ENCODE measurements at places on chromosomes 3 and 15. TPM values are rescaled to one million over a fixed set of nuclear protein-coding genes. Genes with fewer than 3 reads are reported as not detected.

Gene EFCAB12
- polyA plus RNA-seq, result 0.17 TPM

Gene AMIGO3
- polyA plus RNA-seq, result 3.5 TPM

Gene CTXND1
- 0.05 TPM for polyA plus RNA-seq

Gene PLIN1
- polyA plus RNA-seq, result 0.21 TPM

Gene TERC
- 2.4 TPM for polyA plus RNA-seq

Gene STRIT1
- polyA plus RNA-seq, result 1.6 TPM

Gene CYP19A1
- 0.42 TPM for polyA plus RNA-seq

Gene DNAH12
- polyA plus RNA-seq, result not detected

GRCh38 chr15:91627473-91628278, 225.8 kb upstream of the SLCO3A1 start:
- DNase-seq, result no peak
- no peak overlapping the region for H3K4me3 ChIP-seq
- no peak overlapping the region for H3K27ac ChIP-seq
- no peaks in the 10 kb centered on the region for H3K27me3 ChIP-seq

DNA sequence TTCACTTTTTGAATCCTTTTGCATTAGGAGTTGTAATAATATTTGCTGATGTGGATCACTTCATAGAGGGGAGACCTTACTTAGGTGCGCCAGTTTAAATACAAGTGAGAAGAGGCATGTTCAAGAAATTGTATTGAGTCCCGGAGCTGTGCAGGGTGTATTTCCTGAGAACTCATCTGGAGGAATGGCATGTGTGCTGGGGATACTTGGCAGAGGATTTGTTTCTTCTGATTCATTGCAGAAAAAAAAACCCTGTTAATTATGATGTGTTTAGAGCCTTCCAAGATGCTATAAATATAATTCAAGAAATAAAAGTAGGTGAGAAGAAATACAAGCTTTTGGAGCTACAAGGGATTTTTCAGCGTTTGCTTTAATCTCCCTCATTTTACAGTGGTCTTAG, 97.6 kb downstream of the TPRG1 start:
- no peak overlapping the region for H3K27ac ChIP-seq
- no peak for DNase-seq
- H3K36me3 ChIP-seq, result no peaks in the 10 kb centered on the region
- no peaks in the 10 kb centered on the region for H3K4me1 ChIP-seq
- no peaks in the 10 kb centered on the region for H3K27me3 ChIP-seq

- H3K4me3 ChIP-seq, result no peak overlapping the region
- H3K27ac ChIP-seq, result no peak overlapping the region
- H3K36me3 ChIP-seq, result no peaks in the 10 kb centered on the region
- no peak for DNase-seq
- no peaks in the 10 kb centered on the region for H3K4me1 ChIP-seq
Observed at GRCh38 chr3:171846597-171846996, 3.4 kb downstream of the TMEM212 start.

DNA sequence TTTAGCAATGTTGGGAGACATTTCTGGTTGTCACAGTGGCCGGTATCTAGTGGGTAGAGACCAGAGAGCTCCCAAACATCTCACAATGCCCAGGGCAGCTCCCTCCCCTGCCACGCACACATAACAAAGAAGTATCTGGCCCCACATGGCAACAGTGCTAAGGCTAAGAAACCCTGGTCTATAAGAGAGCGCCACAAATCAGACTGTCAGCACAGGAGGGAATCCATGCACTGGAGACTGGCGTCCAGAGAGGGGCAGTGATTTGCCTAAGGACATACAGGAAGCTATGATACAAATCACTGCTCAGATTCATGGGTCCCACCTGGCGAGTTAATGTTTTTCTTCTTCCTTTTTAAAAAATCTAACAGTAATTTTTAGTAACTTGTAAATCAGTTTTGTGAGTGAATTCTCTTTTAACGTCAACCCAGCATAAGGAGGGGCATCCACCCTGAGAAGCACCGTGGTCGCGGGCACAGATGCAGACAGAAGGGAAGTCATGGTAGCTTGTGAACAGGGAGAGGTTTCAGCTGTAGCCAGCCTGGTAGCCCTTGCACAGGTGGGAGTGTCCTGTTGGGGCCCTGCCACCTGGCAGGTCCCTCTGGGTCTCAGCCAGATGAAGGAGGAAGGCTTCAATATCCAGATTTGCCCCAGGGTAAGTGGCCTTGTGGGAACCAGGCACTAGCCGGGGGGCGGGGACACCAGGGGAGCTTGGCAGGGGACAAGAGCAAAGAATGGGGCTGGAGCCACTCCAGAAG, 8.7 kb downstream of the ISG20 start:
- H3K27me3 ChIP-seq, result no peaks in the 10 kb centered on the region
- H3K36me3 ChIP-seq, result no peaks in the 10 kb centered on the region
- no peak overlapping the region for H3K4me3 ChIP-seq
- no peak overlapping the region for H3K27ac ChIP-seq

DNA sequence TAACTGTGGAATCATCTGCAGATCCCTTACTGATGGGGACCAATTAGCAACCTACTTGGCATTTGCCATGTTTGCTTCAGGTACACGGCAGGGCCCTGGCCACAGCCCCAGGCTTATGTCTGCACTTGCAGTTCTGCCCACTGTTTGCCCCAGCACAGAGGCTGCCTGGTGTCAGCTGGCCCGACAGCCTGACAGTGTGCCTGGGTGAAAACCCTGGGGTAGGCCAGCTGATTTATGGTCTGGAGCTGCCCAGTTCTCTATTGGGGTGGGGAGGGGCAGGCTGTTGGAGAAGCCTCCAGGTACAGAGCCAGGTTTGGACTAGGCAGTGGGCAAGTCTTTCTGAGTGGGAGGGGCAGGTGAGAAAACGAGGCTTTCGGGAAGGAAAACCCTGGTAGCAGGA, 11.2 kb upstream of the TGM5 start:
- H3K27me3 ChIP-seq, result no peaks in the 10 kb centered on the region
- DNase-seq, result no peak
- H3K4me3 ChIP-seq, result no peak overlapping the region
- no peaks in the 10 kb centered on the region for H3K4me1 ChIP-seq
- H3K36me3 ChIP-seq, result no peaks in the 10 kb centered on the region

GRCh38 chr3:190099099-190099498, 21.6 kb downstream of the P3H2 start:
- no peak for DNase-seq
- peaks cover 23% of the 10 kb centered on the region for H3K4me1 ChIP-seq
- H3K36me3 ChIP-seq, result no peaks in the 10 kb centered on the region
- H3K4me3 ChIP-seq, result no peak overlapping the region
- no peak overlapping the region for H3K27ac ChIP-seq
- no peaks in the 10 kb centered on the region for H3K27me3 ChIP-seq

All from GM23338 (cell line).